ENCODE measurements at places on chromosomes 3 and 15.

DNA sequence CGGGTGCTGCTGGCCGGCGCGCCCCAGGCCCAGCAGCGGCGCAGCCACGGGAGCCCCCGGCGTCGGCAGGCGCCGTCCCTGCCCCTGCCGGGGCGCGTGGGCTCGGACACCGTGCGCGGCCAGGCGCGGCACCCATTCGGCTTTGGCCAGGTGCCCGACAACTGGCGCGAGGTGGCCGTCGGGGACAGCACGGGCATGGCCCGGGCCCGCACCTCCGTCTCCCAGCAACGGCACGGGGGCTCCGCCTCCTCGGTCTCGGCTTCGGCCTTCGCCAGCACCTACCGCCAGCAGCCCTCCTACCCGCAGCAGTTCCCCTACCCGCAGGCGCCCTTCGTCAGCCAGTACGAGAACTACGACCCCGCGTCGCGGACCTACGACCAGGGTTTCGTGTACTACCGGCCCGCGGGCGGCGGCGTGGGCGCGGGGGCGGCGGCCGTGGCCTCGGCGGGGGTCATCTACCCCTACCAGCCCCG, 777 bp downstream of the LOXL1 start:
- DNase-seq, result peak; percentile 25

DNA sequence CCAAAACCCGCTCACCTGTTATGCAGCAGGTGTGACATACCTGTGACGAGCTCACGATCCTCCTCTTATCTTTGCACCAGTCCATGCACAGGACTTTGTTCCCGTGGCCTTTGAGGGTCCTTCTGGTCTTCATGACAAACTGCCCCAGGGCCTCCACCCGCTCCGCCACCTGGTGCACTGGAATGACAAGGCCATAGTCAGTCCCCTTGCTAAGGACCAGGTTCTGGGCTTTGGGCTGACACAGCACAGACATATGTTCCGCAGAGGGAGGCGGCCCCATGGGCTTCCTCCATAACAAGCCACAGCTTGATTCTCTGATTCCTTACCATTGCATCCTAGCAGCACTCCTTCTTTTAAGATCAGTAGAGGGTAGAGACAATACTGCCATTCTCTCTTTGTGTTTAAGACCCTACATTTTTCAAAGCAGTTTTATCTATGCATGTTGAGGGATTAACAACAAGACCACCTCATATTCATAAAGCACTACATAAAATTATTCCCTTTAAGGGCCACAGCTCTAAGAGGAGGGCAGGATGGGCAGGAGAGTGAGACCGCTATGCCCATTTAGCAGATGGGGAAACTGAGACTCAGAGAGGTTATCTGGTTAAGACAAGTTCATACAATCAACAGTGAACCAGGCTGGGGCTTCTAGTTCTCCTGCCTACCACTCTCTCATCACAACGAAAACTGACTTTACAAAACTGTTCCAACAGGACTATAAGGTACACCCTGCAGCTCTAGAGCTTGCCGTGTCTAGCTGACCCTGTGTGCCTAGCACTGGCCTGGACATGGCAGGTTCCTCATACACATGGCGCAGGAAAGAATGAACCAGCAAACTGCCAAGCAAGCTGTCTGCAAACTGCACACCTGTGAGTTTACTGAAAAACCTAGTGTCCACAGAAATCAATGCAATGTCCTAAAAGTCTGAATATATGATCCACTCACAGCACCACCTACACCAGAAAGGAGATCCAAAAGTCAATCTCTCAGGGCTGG, 37.0 kb downstream of the GNB5 start:
- no peak for DNase-seq

DNA sequence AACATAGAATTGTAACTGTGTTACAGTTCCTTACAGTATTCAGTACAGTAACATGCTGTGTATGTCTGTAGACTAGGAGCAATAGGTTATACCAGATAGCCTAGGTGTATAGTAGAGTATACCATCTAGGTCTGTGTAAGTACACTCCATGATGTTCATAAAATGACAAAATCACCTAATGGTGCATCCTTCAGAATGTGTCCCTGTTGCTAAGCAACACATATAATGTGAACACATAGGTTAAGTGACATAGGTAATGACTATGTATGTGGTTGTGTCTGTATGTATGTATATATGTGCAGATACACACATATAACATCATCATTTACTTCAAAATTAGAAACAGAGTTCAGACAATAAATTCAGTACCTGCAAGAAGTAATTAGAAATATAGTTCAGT, 146.8 kb upstream of the GAP43 start:
- DNase-seq, result no peak

DNA sequence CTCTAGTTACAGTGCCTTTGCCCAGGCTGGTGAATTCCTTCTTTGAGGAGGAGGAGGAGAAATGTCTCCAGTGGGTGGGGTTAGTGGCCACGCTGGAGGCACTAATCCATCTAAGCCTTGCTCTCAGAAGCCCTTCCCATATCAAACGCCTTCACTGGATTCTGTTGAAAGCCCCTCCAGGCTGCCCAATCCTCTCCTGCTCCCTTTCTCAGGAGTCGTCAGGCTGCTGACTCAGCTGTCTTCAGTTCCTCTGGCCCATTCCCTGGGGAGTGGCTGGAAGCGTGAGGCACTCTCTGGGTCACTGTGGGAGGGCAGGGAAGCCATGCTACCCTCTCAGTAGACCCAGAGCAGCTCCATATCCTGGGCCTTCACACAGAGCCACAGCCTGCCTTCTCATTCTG, 2.7 kb downstream of the AP2M1 start:
- DNase-seq, result no peak

GRCh38 chr3:21484057-21484827, 266.8 kb downstream of the ZNF385D start:
- DNase-seq, result no peak

- peak; percentile 13 for DNase-seq
These were observed 50.1 kb downstream of the SUMF1 start for GRCh38 chr3:4416961-4417360.

- no peak for DNase-seq
These were observed 20.4 kb upstream of the PSTPIP1 start for GRCh38 chr15:76974456-76975036.

DNA sequence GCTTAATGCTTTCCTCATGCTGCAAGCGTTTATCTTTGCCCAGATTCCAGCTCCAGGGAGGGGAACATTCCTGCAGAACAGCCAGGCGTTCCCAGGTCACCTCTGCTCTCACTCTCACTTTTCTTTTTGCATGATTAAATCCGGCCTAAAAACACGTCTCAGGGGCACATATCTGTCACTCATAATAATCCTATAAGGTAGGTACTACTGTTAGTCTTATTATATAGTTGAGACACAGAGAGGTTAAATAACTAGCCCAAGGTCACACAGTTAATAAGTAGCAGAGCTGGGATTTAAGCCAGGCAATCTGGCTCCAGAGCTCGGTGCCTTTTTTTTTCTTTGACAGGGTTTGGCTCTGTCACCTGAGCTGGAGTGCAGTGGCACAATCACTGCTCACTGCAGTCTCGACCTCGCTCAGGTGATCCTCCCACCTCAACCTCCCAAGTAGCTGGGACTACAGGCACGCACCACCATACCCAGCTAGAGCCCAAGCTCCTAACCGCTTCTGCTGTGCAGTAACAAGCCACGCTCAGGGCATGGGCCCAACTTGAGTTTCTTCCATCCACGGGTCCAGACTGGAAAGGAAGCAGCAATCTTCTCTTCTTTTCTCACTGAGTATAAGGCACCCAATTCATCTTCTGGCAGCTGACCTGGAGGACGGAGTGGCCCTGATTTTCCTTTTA, 96.5 kb downstream of the LIPC start:
- DNase-seq, result no peak

DNA sequence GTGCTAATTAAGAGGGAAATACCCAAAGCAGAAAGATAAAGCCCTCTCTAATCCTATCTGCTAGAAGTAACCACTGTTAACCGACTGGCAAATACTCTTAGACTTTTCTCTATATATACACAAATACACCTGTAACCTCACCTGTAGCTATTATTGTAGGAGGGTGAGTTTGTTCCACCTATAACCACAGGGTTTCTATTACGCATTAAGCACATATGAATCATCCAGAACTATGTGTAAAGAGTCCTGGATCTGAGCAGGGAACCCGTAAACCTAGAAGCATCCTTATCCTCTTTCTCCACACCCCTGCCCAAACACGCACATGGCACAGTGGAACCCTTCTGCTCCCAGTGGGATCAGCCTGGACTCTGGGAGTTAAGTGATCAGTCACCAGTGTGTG, 172.8 kb upstream of the C2CD4B start:
- no peak for DNase-seq

GRCh38 chr3:43260412-43260811, 25.9 kb upstream of the SNRK start:
- no peak for DNase-seq

DNA sequence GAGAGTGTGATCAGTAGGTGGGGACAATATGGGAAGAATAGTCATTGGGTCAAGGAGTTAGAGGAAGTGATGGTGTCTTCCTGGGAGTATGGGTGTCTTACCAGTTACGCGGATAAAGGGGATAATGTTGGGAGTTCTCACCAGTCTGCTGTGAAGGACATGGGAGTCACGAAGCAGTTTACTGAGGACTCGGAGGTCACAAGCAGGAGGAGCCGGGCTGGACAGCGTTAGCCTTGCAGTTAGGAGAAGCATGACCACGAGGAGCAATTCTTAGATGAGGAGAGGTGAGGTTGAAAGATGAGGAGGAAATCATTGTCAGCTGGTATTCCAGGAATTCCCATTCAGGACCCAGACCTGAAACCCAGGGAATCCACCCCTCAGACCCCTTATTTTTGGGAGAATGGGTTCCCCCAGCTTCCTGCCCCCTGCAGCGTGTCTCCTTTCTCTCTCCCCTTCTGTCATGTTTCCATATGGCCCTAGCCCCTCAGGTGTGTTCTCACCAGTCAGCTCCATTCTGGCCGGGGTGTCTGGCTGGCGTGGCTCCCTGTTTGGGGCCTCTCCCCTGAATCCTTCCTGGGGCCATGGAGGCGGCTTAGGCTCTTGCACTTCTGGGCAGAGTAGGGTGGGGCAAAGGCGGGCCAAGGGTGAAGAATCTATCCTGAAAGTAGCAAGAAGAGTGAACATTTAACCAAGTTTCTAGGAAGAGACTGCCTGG, 2.1 kb downstream of the THPO start:
- no peak for DNase-seq

DNA sequence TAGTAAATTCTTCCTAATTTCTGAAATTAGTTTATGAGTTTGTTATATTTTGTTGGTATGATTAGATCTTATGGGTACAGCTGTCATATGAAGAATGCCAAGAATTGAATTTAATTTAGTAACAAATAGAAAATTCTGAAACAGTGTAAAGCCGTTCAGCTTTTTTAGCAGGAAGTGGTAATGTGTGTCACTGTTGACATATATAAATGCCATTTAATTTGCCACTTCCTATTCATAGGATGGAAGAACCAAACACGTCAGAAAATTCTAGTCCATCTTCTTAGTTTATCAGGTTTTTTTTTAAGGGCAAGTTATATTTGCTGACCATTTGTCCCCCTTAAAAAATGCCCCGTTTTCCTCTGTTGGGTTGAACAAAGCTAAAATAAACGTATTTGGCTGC, 43.0 kb downstream of the RAB8B start:
- peak; percentile 64 for DNase-seq

GRCh38 chr15:88431441-88431840, 35.7 kb downstream of the MRPL46 start:
- no peak for DNase-seq

- DNase-seq, result no peak
These were observed 3.6 kb downstream of the OXSR1 start for GRCh38 chr3:38169027-38169317.

GRCh38 chr3:193574488-193575070, 18.4 kb upstream of the OPA1 start:
- no peak for DNase-seq

DNA sequence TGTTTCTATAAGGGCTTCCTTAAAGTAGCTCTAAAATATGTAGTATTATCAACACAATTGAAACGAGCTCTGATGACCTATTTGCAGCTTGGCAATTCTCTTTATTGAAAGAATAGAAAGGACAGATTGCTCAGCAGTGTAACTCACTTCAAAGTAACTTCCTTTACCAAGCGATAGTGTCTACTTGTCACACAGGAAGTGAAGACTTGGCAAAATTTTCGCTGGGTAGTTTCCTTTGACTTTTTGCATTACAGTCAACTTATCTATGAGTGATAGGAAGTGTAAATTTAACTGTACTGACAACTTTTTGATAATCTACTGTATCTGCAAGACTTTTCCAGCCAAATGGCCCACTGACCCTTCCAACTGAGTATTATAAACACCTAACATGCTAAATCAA, 22.8 kb downstream of the SLC9A9 start:
- DNase-seq, result peak; percentile 64

- no peak for DNase-seq
These were observed 413.0 kb upstream of the RBMS3 start for GRCh38 chr3:28867836-28868235.

DNA sequence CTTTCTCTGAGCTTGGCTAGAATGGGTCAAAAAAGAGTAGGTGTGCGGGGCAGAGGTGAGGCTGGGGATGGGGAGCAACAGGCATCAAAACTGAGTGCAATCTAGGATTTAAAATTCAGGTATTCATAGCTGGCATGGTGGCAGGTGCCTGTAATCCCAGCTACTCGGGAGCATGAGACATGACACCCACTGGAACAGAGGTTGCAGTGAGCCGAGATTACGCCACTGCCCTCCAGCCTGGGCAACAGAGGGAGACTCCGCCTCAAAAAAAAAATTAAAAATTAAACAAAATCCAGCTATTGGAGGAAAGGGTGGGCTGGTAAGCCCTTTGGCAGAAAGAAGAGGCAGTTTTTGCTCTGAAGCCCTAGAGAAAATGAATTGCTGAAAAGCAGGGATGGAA, 485.8 kb upstream of the PROK2 start:
- DNase-seq, result no peak

GRCh38 chr3:193795062-193795690, 202.2 kb downstream of the OPA1 start:
- DNase-seq, result no peak

GRCh38 chr3:14516738-14517345, 23.3 kb downstream of the GRIP2 start:
- no peak for DNase-seq

GRCh38 chr3:24614359-24614758, 119.7 kb upstream of the THRB start:
- DNase-seq, result no peak

- no peak for DNase-seq
These were observed 1111.2 kb downstream of the TUSC7 start for GRCh38 chr3:117820658-117821299.

GRCh38 chr3:127786353-127787070, 35.8 kb downstream of the MGLL start:
- DNase-seq, result no peak

DNA sequence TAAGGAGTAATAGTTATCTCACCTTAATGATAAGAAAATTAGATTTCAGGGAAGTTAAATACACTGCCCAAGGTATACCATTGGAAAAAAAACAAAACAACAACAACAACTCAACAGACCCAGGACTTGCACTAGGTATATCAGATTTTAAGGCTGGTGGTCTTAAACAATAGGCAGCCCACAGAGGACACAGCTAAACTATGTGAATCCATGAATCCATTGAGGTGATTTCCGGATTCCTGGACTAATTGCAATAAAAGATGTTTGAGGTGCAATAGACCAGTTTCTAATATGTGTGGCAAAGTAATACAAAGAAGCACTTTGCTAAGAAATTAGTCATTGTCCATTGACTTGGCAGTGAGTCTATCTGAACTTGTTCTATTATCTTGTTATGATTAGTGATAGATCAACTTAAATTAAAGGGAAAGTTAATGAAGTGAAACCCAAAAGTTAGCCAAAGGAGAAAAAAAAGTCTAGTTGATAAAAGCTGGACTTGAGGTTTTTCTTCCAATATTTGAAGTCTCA, 60.9 kb upstream of the MAGI1 start:
- DNase-seq, result no peak
